ENCODE measurements at places on chromosomes 3 and 15.

DNA sequence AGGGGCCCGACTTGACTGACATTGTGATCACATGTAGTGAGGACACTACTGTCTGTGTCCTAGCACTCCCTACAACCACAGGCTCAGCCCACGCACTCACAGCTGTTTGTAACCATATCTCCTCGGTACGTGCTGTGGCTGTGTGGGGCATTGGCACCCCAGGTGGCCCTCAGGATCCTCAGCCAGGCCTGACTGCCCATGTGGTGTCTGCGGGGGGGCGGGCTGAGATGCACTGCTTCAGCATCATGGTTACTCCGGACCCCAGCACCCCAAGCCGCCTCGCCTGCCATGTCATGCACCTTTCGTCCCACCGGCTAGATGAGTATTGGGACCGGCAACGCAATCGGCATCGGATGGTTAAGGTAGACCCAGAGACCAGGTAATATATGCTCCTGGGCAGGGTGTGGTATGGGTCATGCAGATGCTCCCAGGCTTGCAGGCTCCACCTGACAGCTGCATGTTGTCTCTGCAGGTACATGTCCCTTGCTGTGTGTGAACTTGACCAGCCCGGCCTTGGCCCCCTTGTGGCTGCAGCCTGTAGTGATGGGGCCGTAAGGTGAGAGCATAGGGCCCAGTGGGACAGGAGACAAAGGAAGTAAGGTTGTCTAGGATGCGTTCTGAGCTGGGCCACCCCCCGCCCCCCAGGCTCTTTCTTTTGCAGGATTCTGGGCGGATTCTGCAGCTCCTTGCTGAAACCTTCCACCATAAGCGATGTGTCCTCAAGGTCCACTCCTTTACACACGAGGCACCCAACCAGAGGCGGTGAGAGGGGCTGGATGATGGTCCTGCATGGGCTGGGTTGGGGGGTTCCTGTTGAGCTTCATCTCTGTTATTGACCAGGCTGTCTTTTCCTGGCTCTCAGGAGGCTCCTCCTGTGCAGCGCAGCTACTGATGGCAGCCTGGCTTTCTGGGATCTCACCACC lies 4.4 kb downstream of the DALRD3 start:
- peak; percentile 8 for DNase-seq

GRCh38 chr3:188280627-188281026 lies 126.7 kb downstream of the LPP start:
- no peak for DNase-seq

- no peak for DNase-seq
These were observed 3.6 kb downstream of the KLHL6 start for GRCh38 chr3:183551930-183552329.

- no peak for DNase-seq
These were observed 14.3 kb downstream of the TPRG1 start for GRCh38 chr3:189186101-189186500.

DNA sequence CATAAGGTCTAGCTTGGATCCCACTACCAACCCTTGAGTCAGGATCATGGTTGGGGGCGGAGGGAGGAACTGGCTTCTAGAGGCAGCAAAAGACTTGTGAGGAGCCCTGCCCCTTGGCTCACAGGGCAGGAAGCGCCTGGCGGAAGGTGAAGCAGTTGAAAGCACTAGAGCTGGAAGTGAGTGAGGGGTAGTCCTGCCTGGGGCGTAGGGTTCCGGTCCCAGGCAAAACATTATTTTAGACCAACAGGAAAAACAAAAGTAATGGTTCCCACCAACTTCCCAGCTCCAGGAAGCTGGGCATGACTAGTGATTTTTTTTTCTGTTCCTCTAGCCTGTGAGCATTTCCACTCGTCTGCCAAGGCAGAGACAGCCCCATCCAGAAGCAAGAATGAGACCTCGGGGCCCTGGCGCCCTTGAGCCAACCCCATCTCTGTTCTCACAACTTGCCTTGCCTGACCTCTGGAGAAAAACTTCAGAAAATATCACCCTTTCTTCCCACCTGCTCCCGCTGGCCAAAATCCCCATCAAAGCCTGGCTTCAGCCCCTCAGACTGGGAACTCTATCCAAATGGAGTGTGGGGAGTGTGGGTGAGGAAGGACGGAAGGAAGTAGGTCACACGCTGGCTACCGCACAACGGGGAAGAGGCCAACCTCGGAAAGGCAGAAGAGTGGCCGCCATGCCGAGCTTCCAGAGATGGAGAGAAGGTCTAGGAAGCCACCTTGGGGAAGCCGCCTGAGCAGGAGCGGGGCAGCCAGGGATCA lies 57.5 kb downstream of the RBPMS2 start:
- DNase-seq = no peak

DNA sequence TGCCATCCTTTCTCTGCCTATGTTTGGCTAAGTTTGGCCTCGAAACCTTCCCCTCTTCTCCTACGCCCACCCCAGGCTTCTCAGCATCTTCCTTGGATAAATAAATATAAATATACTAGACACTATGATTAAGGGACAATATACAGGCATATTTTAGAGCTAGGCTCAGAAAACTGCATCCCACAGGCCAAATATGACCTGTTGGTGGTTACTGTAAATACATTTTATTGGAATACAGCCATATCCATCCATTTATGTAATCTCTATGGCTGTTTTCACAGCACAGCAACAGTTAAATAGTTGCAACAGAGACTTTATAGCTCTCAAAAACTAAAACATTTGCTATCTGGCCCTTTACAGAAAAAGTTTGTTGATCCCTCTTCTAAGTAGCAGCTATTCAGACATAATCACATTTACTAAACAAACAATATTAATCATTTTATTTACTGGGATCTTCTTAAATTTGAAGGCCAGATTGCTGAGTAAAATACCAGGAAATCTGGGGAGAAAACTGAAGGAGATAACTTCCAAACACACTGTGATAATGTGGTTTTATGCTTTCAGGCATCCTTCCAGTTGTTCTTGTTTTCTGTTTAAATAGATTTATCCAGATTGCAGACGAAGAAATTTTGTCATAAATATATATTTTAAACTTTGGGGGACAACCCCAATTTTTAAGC lies 269.7 kb upstream of the THRB start:
- DNase-seq = no peak

GRCh38 chr3:48142316-48142870 lies 45.8 kb downstream of the CDC25A start:
- DNase-seq = peak; percentile 43

GRCh38 chr3:111496894-111497559 lies 45.0 kb upstream of the CD96 start:
- DNase-seq = no peak

GRCh38 chr15:74540161-74540760 lies 759 bp upstream of the ARID3B start:
- no peak for DNase-seq

DNA sequence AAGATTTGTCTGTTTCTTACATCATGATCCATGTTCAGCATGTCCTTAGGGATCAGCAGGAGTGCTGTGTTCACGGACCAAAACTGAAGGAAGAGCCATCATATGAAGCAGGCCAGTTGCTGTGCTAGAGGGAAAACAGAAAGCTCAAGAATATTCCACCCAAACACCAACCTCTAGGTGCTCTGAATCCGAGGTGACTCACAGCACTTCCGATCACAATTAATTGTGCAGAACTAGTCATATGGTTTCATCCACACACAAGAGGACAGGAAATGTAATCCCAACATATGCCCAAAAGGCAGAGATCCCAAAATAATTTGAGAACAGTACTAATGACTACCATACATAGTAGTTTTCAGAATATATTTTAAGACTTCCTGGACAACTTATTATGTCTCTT lies 257.9 kb upstream of the KCNH8 start:
- no peak for DNase-seq

DNA sequence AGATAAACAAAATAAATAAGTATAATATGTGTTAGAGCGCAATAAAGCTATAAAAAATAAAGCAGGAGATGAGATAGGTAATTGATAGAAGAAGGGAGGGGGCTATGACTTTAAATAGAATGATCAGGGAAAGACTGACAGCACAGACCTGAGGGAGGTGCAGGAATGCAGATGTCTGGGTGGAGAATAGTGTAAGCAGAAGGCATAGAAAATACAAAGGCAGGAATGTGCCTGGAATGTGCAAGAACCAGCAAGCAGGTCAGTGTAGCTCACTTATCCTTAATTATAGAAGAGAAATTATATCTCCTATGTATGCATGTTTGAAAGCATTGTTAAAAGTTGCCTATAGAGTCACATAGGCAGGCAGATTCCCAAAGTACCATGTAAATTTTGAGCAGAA lies 239.4 kb upstream of the SOX14 start:
- DNase-seq = no peak

- no peak for DNase-seq
These were observed 20.3 kb upstream of the BMF start for GRCh38 chr15:40128766-40129660.

DNA sequence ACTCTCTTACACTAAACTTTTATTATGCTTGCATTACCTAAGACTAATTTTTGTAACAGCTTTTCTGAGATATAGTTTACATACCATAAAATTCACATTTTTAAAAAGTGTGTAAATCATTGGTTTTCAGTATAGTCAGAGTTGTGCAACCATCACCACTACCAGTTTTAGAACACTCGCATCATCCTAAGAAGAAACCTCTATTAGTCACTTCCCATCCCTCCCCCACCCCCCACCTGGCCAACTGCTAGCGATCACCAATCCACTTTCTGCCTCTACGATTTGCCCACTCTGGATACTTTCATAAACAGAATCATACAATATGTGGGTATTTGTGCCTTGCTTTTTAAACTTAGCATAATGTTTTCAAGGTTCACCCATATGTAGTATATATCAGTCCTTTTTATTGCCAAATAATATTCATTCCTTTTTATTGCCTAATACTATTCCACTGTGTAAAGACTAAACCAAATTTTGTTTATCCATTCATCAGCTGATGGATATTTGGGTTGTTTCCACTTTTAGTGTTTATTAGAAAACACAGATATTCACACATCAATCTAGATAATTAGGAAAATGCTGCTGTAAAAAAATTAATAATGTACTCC lies 23.0 kb downstream of the UBP1 start:
- no peak for DNase-seq

GRCh38 chr15:53462651-53463050 lies 296.8 kb downstream of the WDR72 start:
- DNase-seq = no peak

Measured in NCI-H1105 treated with DMSO at 0.1 percent for 48 hours (cell line).